Adrenal gland (tissue), 19 donors: ENCODE measurements at places on chromosomes 5 and 9. TPM values are rescaled to one million over a fixed set of nuclear protein-coding genes. Genes with fewer than 3 reads are reported as not detected.

PJA2 gene
- 98.3 TPM for total RNA-seq

GABRA1 gene
- 1.4 TPM for total RNA-seq

FCN1 gene
- total RNA-seq: not detected

DNA sequence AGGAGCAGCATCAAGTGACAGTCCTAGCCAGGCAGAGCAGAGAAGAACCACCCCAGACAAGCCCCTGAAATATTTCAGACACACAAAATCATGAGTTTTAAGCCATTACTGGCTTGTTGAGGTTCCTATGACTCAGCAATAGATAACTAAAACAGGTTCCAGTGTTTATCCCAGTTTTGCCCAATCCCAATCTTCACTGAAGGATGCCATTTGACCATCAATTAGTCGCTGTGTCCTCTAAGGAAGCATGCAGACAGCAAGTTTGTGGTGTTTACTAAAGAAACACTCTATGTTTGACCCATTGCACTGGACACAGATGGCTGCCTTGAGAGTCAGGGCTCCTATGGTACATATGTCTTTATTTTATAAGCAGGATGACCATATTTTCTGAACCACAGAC lies 186.7 kb downstream of the SYK start:
- H3K36me3 ChIP-seq: no peaks in the 10 kb centered on the region
- H3K27me3 ChIP-seq: no peaks in the 10 kb centered on the region
- no peak for DNase-seq
- no peak overlapping the region for H3K4me3 ChIP-seq

GRCh38 chr9:34417734-34418133 lies 40.6 kb downstream of the FAM219A start:
- no peak overlapping the region for H3K4me3 ChIP-seq
- DNase-seq: no peak
- no peaks in the 10 kb centered on the region for H3K36me3 ChIP-seq
- no peaks in the 10 kb centered on the region for H3K27me3 ChIP-seq
- H3K27ac ChIP-seq: no peak overlapping the region

TMOD1 gene
- 23.9 TPM for total RNA-seq

AGXT2 gene
- not detected for total RNA-seq

GRCh38 chr5:65262649-65263059 lies 219.1 kb downstream of the ADAMTS6 start:
- DNase-seq: peak; percentile 6
- no peak overlapping the region for H3K27ac ChIP-seq
- no peaks in the 10 kb centered on the region for H3K4me1 ChIP-seq
- H3K36me3 ChIP-seq: no peaks in the 10 kb centered on the region
- no peak overlapping the region for H3K4me3 ChIP-seq

SLC36A2 gene
- not detected for total RNA-seq

- no peak overlapping the region for H3K27ac ChIP-seq
- no peak for DNase-seq
- no peak overlapping the region for H3K4me3 ChIP-seq
- H3K36me3 ChIP-seq: no peaks in the 10 kb centered on the region
Measured at GRCh38 chr5:152884006-152884405, 478.9 kb upstream of the NMUR2 start.

DNA sequence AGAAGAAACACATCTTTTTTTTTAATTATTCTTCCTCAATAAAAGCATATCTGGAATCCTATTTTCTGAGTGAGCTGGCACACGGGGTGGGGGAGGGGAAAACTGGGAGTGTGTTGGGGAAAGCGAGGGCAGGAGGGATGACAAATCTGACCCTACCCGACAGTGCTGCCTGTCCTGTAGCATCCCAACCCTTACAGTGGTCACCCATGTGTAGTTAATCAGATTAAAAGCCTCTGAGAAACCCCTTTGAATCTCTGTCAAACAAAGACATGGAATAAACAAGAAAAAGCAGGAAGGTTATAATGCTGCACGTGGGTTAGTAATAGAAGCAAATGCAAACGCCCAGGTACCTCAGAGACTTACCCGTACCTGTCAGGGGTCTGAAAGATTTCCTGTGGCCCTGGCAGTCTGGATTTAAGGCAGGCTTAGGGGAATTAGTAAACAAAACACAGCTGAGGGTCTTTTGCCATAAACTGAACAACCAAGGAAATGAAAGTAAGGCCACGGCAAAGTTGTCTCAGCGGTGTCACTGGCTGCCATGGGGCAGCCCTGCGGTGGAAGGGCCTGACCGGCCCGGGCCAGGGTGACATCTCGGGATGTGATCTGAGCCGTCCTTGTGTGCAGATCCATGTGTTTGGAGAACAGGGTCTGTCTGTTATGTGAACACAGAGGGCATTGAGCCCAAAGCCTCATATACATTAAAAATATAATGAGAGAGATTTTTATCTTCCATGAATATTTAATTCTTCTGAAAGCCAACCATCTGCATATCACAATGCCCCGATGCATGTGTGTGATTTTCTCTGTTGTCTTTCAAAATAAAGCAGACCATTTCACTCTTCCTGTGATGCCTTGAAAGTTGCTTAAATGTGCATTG lies 308.2 kb downstream of the ZNF608 start:
- H3K27ac ChIP-seq: no peak overlapping the region
- H3K4me1 ChIP-seq: no peaks in the 10 kb centered on the region
- no peaks in the 10 kb centered on the region for H3K36me3 ChIP-seq
- DNase-seq: no peak
- H3K27me3 ChIP-seq: no peaks in the 10 kb centered on the region
- H3K4me3 ChIP-seq: no peak overlapping the region

DNA sequence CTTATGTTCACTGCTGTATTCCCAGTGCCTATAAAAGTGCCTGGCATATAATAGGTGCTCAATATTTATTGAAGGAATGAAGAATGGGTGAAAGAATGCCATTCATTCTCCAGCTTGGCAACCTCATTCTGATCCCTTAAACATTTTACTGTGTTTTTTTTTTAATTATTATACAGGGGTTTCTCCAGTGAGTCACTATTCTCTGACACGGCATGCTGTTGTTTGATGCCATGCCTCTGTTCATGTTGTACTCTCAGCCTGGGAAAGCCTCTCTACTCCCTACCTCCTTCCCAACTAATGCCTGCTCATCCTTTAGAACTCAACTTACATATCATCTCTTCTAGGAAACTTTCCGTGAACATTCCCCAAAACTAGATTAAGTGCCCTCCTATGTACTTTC lies 70.2 kb upstream of the PHF24 start:
- no peaks in the 10 kb centered on the region for H3K27me3 ChIP-seq
- no peak overlapping the region for H3K4me3 ChIP-seq
- H3K27ac ChIP-seq: no peak overlapping the region
- H3K4me1 ChIP-seq: no peaks in the 10 kb centered on the region
- DNase-seq: no peak

DNA sequence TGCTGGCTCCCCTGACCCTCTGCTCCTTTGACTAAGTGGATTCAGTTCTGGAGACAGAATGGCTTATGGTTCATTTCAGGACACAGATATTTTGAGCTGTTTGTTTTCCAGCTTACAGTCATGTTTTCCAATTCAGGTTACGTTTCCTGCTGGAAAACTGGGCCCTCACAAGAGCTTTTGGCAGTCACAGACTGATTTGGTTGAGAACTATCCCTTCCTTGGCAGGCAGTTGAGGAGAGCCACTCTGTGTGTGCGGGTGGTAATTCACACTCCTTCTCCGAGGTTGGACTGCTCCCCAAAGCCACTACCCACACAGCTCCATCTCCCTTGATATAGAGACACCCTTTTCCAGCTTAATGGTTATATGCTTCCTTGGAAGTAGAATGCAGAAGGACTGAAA lies 534.5 kb downstream of the TMEM38B start:
- no peak for DNase-seq
- no peaks in the 10 kb centered on the region for H3K4me1 ChIP-seq
- H3K27me3 ChIP-seq: no peaks in the 10 kb centered on the region
- no peaks in the 10 kb centered on the region for H3K36me3 ChIP-seq
- no peak overlapping the region for H3K4me3 ChIP-seq
- no peak overlapping the region for H3K27ac ChIP-seq

- no peak overlapping the region for H3K27ac ChIP-seq
- no peaks in the 10 kb centered on the region for H3K27me3 ChIP-seq
- H3K4me1 ChIP-seq: no peaks in the 10 kb centered on the region
Measured at GRCh38 chr5:58245476-58245840, 214.4 kb downstream of the PLK2 start.

DNA sequence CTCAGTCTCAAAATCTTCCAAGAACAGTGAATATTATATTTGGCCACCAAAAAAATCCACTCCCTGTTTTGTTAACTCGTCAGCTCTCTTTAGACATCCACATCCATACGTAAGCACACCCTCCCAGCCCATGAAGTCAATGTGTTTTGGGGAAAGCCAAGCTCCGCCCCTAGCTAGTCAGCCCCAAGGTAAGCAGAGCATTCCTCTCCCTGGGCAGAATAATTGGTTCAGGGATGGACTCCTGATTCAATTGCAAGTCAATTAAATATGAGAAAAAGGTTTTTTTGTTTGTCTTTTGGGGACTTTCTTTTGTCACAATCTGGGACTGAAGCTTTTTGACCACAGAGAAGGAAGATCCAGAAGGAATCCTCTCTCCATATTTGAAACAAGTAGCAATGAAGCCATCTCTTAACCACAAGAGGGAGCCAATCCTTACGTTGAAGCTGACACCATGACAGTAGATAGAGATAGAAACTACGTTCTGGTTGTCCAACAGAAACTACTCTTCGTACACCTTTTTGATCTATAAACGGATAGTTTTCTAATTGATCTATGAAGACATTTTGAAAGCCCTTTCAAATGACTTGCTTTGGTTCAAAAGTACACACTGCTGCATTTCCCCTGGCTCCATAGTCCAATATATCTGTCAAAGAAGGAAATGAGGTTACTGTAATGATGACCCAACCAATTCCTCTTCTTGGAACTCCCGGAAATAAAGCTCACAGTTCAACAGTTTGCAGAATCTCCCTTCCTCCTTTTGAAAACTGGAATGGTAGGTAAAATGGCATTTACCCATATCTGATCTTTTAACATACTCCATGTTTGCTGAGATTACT lies 166.4 kb downstream of the TLE1 start:
- peak overlapping the region; percentile 74 for H3K27ac ChIP-seq
- H3K36me3 ChIP-seq: no peaks in the 10 kb centered on the region

GRCh38 chr5:136205061-136205702 lies 12.2 kb upstream of the SMIM32 start:
- H3K27ac ChIP-seq: no peak overlapping the region
- H3K36me3 ChIP-seq: no peaks in the 10 kb centered on the region
- H3K27me3 ChIP-seq: no peaks in the 10 kb centered on the region
- no peak overlapping the region for H3K4me3 ChIP-seq
- DNase-seq: no peak
